Stimulated activated naive B cell treated with anti-CD40 and anti-IgM and Interleukin-4, amounts not matched to agents 10 μg/mL and 1 μg/mL and 100 μg/mL, for 72 hours (primary cell): ENCODE measurements at places on chromosomes 6 and 20.

GRCh38 chr20:53995949-53996348 lies 74.4 kb downstream of the BCAS1 start:
- DNase-seq: no peak

DNA sequence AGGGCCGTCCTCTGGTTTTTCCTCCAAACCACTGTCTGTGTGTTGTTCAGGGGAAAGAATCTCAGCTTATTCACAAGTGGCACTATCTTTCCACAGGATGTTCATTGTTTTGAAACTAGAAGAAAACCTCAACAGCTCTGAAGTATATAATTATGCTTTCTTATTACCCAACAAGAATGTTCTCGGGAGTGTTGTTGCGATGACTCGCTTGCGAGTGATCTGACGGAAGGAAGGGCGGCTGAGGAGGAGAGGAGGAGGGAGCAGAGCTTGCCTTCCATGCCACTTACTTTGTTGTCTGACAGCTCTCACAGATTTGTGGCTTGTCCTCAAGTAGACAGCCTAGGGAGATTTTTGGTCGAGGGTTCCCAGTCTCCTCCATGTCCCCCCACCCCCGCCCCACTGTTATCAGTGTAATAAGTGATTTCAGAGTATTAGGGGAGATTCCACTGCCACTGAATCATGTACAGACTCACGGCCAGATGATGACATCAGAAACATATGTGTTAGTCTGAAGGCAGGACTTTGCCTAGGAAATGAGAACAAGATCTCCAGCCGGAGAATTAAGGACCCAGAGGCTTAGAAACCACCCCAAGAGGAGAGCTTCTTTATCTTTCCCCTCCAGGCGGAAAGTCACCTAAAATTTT lies 80.7 kb upstream of the CCN6 start:
- DNase-seq: no peak

DNA sequence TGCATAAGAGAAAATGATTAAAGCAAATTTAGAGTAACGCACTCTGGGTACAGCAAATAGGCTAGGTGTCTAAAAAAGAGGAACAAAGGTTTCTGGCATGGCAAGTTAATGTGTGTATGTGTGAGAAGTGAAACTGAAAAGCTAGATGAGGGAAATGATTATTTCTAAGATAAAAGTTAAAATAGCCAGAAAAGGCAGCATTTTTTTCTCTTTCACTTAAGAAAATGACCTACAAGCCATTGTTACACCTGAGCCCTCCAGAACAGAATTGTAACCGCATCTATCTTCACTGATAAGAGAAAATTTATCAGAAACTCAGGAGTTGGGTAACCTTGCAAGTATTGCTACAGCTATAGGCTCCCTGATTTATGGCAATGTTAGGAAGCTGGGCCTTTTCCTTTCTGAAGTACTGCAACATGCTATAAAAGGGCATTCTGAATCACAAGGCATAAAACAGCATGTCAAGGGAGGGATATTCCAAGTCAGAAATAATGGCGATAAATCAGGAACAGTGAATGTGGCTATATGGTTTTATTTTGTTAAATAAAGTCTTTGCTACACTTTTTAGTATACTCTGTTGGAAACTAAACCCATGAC lies 395.3 kb downstream of the TBC1D32 start:
- DNase-seq: no peak

GRCh38 chr6:36755435-36756348 lies 58.1 kb downstream of the RAB44 start:
- peak; percentile 74 for DNase-seq

- DNase-seq: no peak
These were observed 670.8 kb downstream of the KIF16B start for GRCh38 chr20:15902493-15902892.

- DNase-seq: no peak
These were observed 15.4 kb upstream of the TRIB3 start for GRCh38 chr20:364905-365794.

DNA sequence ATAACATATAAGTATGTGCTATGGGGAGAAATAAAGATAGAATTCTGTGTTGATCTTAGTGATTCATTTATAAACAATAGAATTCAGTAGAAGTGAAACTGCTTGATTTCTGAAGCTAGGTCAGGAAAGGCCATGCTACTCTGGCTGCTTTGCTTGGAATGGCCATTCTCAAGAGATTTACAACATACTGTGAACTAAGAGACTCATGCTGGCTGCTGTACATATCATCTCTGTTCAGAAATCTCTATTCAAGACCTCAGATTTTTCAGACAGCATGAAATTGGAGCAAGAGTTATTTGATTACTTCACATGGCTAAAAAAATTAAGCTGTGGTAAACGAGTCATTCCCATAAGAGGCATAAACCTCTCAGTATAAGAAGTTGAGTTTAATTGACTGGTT lies 662.6 kb downstream of the BCKDHB start:
- DNase-seq: no peak
